NCI-H2029 (cell line): ENCODE measurements at places on chromosomes 1 and 21.
A peak's percentile ranks its signal among the peaks of the same experiment; 100 is the strongest.

DNA sequence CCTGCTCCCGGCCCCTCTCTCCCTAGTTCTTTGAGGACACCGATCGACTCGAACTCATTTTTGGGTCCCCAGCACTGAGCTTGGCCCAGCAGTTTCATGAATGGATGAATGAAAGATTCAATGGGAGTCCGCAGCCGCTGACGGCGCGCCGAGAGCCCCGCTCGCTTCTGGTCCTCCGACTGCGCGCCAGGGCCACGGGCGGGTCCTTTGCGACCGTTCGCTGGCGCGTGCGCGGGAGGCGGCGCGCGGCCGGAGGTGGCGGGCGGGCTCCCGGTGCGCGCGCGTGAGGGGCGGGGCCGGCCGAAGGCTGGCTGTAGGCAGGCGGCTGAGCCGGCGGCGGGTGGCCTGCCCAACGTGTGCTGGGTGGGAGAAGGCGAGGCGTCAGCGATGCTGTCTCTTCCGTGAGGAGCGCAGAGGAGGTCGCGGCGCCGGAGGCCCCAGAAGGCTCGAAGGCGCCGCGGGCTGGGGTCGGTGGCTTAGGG lies at the start of gene MAST2:
Gene MAST2, plus strand, starts transcription at position 314 of the 482 bp plus-strand sequence. CDS start 284 bp downstream, outside the sequence.
- peak; percentile 97 for DNase-seq

- no peak for DNase-seq
Observed at GRCh38 chr1:167293057-167293456, 72.4 kb downstream of the POU2F1 start.

DNA sequence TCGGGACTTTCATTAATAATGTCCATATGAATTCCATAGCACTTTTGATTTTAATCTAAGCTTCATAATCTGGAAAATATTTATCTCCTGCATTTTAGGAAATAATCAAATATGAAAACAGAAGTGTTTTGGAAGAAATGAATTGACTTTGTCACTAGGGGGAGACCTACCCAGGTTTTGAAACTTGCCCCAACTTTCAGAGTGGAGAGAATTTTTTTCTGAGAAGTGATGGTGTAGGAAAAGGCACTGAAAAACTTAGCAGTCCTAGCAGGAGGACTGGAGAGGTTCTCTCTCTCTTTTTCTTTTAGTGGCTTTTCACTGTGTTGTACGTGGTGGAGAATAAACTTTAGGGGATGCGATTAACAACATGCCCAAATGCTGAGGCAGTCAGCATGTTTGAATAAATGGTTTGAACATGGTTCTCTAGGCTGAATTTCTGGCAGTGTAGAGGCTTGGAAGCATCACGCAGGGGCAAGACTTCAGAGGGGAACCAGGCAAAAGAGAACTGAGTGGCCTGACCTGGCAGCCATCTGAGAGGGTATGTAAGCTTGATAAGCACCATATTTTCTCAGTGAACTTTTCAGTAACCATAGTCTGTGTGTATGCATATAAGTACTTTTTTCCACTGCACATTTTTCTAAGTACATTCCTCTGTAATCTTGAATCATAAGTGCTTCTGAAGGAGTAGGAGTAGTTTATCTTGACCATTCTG lies 68.3 kb upstream of the NEK7 start:
- DNase-seq, result no peak

- DNase-seq, result no peak
Observed at GRCh38 chr1:79790950-79791349, 784.4 kb upstream of the ADGRL4 start.

- no peak for DNase-seq
Observed at GRCh38 chr1:35111106-35111505, 31.9 kb downstream of the ZMYM1 start.

DNA sequence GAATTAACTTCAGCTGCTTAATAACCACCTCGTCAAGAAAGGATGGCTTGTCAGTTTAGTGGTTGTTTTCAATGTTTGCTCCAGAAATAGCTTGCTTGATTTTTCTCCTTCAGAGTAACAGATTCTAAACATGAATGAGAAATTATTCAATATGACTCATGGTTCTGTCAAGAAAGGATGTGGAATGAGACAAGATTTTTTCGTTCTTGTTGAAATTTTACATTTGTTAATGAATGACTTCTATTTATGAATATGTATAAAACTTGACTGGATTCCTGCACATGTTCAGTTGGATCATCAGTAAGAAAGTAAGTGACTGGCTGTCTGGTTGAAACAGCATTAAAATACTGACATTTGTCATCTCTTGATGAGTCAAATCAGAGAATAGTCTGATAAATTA lies 38.3 kb downstream of the IFI44 start:
- DNase-seq, result no peak

DNA sequence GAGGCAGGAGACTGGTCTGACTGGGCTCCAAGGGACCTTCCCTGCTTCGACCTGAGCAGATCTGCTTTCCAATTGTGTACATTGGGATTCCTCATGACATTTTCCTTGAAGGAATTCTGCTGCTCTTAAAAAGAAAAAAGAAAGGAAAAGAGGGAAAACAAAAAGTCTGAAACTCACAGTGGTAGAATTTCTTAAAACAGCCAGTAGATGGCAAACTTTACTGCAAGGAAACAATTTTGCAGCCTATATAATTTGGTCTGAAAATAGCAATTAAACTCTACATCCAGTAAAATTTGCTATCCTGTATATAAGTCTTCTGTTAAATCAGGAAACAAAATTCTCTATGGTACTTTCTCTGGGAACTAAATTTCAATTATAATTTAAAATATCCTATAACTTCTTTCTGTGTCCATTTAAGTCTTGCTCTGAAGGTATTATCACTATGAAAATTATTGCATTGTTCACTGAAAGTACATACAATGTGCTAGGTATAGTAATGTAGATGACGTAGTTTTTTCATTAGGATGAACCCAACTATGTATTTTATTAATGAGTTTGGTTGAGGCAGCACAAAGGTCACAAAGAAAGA lies 59.8 kb downstream of the CRB1 start:
- DNase-seq, result no peak

GRCh38 chr1:72634946-72635345 lies 352.6 kb upstream of the NEGR1 start:
- DNase-seq, result peak; percentile 24

GRCh38 chr1:64895500-64895899 lies 70.8 kb downstream of the JAK1 start:
- DNase-seq, result no peak

DNA sequence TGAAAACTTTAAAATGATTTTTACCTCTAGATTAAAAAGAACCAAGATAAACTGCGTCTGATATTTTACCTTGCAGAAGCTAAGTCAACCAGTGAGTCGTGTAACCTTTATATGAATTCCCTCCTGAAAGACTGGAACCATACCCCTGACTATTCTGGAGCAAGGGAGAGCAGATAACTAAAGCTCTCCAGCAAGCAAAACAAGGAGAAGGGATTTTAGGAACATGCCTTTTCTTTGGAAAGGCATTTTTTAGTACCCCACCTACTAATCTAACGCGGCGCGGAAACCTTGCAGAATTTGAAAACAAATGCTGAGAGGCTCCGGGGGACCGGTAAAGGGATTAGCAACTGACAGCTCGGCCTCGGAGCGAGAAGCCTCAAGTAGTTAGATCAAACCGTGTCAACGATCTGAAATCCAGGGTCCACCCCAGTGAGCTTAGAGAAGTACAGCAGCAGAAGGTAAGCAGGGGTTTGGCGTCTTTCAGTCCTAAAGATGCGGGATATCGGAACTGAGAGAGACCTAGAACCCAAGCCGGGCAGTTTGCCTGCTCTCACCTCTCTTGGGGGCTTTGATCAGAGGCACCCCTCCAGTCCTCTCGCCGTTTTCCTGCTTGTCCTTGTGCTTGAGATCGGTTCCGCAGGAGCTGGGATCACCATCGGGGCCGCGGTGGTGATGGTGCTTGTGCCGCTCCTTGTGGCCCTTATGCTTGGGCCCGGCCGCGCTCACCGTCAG lies 954 bp downstream of the RSBN1 start:
- DNase-seq, result no peak

GRCh38 chr1:214516434-214517326 lies 34.7 kb downstream of the PTPN14 start:
- DNase-seq, result no peak

DNA sequence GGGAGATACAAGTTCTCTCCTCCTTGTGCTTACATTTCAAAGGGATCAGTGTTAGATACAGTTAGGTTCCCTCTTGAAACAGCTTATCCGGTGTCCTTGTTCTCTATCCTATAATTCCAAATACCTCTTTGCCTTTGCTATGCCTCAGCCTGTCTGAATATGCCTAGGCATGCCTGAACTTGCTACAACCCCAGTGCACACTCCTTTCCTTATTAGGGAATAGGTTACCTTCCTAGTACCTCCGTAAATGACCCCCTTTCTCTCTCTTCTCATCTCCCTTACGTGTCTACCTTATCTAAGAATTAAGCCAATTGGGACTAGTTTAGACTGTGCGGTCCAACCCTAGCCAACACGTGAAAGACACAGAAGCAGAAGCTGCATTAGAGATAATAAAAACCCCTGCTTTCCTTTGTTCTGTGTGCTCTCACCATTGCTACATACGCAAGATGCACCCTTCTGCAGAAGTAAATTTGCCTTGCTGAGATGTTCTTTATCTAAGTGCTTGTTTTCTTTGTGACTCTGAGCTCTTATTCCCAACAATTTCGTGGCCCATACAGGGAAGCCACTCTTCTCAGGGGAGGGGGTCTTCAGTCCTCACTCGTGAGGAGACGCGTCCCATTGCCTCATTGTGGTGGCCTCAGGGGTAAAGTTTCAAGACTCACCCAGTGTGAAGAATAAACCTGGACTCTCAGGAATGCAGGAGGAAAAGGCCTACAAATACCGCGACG lies 802.1 kb downstream of the PLA2G4A start:
- DNase-seq, result no peak

- no peak for DNase-seq
Observed at GRCh38 chr1:30256911-30257310, 466.5 kb downstream of the MATN1 start.
